ENCODE measurements at places on chromosomes 7 and 10. TPM values are rescaled to one million over a fixed set of nuclear protein-coding genes. Genes with fewer than 3 reads are reported as not detected.

Gene UCMA
- total RNA-seq: not detected

Gene SEPTIN7
- 80.4 TPM for total RNA-seq

Gene FAM241B
- 0.20 TPM for total RNA-seq

Gene CFTR
- not detected for total RNA-seq

Gene CASTOR2
- total RNA-seq: 8.3 TPM

Gene IFIT5
- total RNA-seq: 7.7 TPM

Gene SERPINE1
- total RNA-seq: 170 TPM

Gene INA
- total RNA-seq: under 0.01 TPM

Gene MBLAC1
- 2.0 TPM for total RNA-seq

Gene GARS1
- total RNA-seq: 75.0 TPM

Gene ADIRF
- 10.1 TPM for total RNA-seq

Gene KLHL7
- total RNA-seq: 13.3 TPM

Gene NKX2-3
- not detected for total RNA-seq

Gene GDF10
- total RNA-seq: not detected

Gene COL13A1
- total RNA-seq: 1.2 TPM

Gene PDZD7
- total RNA-seq: 0.44 TPM

Gene WDR86
- not detected for total RNA-seq

Gene LAMB4
- 0.22 TPM for total RNA-seq

Gene LYZL2
- total RNA-seq: not detected

Gene HK1
- total RNA-seq: 93.3 TPM

Gene PCLO
- 0.87 TPM for total RNA-seq

Gene ASZ1
- not detected for total RNA-seq

Gene TBC1D12
- total RNA-seq: 10.0 TPM

Gene OR6B1
- not detected for total RNA-seq

Gene SYT15
- 0.79 TPM for total RNA-seq

Gene FOXP2
- 13.7 TPM for total RNA-seq

Gene GOLGA7B
- under 0.01 TPM for total RNA-seq

Gene MINDY4
- total RNA-seq: 0.40 TPM

Gene NEBL
- total RNA-seq: 4.4 TPM

Gene CTAGE6
- 0.20 TPM for total RNA-seq

Gene KLF6
- 63.2 TPM for total RNA-seq

Gene PALS2
- total RNA-seq: 7.0 TPM

Gene SH2B2
- total RNA-seq: 0.44 TPM

Gene KCND2
- total RNA-seq: 0.20 TPM

Gene GRK5
- total RNA-seq: 27.2 TPM

Gene CUZD1
- total RNA-seq: 0.20 TPM

Gene HOXA4
- 0.22 TPM for total RNA-seq

Gene TCF7L2
- 1.8 TPM for total RNA-seq

Gene ASB10
- total RNA-seq: not detected

Gene LRRC4
- 0.65 TPM for total RNA-seq

Gene GSAP
- 3.6 TPM for total RNA-seq

Gene GIMAP2
- total RNA-seq: 42.3 TPM

Gene GBF1
- 10.3 TPM for total RNA-seq

Gene GDF2
- total RNA-seq: not detected

Gene MMD2
- total RNA-seq: not detected

Gene LANCL2
- total RNA-seq: 12.6 TPM

Gene CTNNA3
- not detected for total RNA-seq

Gene NME8
- total RNA-seq: not detected

Gene DGKB
- not detected for total RNA-seq

Gene GNAT3
- total RNA-seq: not detected

Gene VIPR2
- not detected for total RNA-seq

Gene CHAT
- not detected for total RNA-seq

Gene PTPN20
- total RNA-seq: 1.4 TPM

Gene SEPHS1
- total RNA-seq: 35.1 TPM

Gene OR6V1
- not detected for total RNA-seq

Gene ARPC1B
- total RNA-seq: 275 TPM

Gene SPDYE6
- total RNA-seq: not detected

Gene FGL2
- total RNA-seq: 0.20 TPM

All from lung microvascular endothelial cell (primary cell).